ENCODE measurements at places on chromosomes 6 and 20.

- DNase-seq: no peak
Observed at GRCh38 chr6:144415835-144416237, 130.7 kb downstream of the UTRN start.

GRCh38 chr6:31660381-31661261, at the start of gene C6orf47:
TSS of gene C6orf47 (minus strand) at chr6:31660778. CDS start at chr6:31659947, 831 bp downstream.
- no peak for DNase-seq

GRCh38 chr6:90025523-90026061, 131.3 kb downstream of the GJA10 start:
- no peak for DNase-seq

- no peak for DNase-seq
Observed at GRCh38 chr20:39302312-39302711, 340.2 kb downstream of the DHX35 start.

DNA sequence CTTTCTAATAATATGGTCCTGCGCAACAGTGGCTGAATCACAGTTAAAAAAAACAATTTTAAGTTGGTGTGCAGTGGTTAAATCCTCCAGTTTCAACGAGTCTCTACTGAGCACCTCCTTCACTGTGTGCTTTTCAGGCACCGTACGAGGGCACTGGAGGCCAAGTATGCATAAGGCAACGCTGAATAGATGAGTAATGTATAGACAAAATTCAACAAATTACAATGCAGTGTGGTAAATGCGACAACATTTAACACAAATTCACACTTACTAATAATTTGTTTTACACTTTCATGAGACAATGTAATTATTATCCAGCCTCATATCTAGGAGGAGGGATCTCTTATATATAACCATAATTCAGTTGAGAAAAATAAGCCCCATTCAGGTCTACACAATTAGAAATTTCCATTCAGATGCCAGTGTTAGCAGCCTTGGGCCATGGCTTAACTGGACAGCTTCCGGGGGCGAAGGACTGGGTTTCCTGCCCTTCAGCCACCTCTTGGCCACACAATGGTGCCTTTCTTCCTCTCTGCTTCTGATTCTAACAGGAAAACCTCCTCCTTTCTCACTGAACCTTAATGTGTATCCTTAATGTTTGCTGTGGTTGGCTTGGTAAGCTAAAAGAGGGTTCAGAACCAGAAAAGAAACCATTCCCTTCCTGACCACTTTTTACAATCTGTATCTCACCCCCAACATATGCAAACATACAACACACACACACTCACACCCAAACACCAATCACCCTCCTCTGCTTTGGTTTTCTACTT, 51.9 kb downstream of the B4GALT5 start:
- DNase-seq: peak; percentile 58

DNA sequence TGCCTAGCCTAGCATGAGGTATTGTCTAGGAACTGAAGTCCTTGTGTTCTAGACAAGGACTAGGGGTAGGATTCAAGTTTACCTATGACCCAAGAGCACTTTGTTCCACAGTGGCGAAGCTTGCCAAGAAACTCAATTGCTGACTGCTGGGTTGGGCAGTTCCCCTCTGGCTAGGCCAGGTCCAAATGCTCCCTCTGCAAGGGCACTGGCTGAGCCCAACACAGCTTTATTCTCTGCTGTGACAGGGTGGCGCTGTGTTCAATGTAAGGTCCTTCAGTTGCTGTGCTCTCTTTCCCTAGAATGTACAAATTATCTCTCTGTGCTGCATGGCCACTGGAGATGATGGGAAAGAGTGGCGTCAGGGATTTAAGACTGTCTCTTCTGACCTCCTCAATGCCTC, 950.8 kb downstream of the HACE1 start:
- DNase-seq: no peak

- DNase-seq: no peak
Observed at GRCh38 chr6:100172322-100172713, 178.3 kb upstream of the MCHR2 start.

GRCh38 chr20:12053353-12053752, 135.7 kb downstream of the BTBD3 start:
- DNase-seq: peak; percentile 0

GRCh38 chr6:157312757-157313156, 10.6 kb downstream of the TMEM242 start:
- DNase-seq: no peak

GRCh38 chr6:44630125-44631028, 242.9 kb downstream of the CDC5L start:
- DNase-seq: no peak

- DNase-seq: no peak
Observed at GRCh38 chr6:107110200-107110599, 5.1 kb downstream of the BEND3 start.

- no peak for DNase-seq
Observed at GRCh38 chr20:35604449-35604747, 11.2 kb upstream of the SPAG4 start.

DNA sequence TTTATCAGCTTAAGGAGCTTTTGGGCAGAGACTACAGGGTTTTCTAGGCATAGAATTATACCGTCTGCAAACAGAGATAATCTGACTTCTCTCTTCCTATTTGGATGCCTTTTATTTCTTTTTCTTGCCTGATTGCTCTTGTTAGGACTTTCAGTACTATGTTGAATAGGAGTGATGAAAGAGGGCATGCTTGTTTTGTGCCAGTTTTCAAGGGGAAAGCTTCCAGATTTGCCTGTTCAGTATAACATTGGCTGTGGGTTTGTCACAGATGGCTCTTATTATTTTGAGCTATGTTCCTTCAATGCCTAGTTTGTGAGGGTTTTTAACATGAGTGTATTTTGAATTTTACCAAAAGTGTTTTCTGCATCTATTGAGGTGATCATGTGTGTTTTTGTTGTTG, 192.8 kb upstream of the PHACTR1 start:
- DNase-seq: no peak

DNA sequence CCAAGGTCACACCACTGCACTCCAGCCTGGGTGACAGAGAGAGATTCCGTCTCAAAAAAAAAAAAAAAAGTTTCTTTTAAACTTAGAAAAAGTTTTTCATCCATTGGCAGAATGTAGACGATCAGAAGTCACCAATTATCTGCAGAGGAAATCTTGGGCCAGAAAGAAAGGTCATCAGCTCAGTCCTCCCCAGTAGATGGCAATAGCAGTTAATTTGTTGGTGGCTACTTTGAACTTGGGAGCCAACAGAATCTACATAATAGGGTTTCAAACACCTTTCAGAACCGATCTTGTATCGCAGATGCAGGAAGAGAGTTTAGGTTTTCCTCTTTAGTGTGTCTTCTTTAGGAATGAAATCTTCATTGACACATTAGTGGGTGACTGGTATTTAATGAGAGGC, 41.7 kb downstream of the LBP start:
- no peak for DNase-seq

DNA sequence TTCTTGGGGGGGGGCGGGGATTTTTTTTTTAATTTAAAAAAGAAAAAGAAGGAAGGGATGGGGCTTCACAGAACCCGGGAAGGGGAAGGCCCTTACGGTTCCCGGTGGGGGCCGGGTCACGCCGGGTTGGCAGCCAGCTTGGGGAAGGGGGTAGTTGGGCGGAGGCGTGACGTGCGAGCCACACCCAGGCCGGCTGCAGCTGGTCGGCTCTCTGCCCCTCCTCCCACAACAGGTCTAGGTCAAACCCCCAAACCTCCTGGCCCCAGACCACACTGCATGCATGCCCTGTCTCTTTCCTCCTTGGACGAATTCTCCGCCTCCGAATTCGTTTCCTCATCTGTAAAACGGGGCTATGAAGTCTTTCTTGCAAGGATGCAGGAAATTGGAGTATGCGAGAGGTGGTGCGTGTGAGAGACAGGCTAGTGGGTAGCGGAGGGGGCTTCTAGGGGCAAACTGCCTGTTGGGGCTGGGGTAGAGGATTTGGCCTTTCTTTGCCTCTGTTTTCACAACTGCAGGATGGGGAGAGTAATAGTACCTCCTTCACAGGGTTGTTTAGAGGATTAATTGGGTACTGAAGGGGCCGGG, 828 bp downstream of the HCK start:
- DNase-seq: no peak

DNA sequence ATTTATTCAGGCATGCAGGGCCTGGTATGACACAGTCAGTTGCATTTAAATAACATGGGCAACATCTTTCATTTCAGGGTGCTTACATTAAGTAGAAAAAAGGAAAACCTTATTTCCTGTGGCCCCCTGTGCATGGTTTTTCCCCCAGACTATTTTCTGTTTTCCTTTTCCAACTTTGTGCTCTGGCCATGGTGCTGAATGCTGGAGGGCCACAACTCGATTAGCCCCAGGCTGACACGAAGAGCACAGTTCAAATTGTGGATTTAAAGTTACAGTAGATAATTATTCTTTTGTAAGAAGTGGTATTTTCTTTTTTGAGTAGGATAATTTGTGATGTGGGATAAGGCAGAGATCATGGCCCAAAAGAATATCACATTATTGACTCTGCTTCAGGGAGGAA, 332.0 kb downstream of the HAO1 start:
- no peak for DNase-seq

DNA sequence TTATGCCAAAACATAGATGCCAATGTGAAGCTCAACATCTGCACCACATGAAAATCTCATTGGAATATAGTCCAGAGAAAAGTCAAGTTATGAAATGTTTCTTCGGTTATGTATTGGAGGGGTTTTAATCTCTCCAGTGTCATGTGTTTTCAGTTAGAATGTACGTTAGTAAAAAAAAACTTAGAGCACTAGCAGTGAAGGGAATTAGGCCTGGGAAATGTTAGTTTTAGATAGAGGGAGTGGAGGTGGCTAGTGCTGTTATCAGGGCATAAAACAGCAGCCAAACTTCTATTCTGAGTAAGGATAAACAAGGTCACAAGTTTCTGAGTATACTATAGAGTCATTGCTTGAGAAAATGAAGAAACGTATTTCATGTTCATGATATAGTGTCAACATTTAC, 42.9 kb downstream of the HDGFL1 start:
- no peak for DNase-seq

DNA sequence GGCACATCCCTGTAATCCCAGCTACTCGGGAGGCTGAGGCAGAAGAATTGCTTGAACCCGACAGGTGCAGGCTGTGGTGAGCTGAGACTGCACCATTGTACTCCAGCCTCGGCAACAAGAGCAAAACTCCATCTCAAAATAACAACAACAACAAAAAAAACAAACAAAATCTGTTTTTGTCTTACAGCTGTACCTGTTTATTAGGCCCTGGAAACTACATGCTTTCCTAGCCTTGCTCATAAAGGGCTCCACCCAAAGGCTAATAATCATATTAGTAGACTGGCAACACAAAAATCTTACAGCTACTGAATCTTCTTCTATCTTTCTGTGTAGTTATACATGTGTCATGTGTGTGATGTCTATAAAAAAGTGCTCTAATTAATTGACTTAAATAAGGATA, 503.9 kb upstream of the EYS start:
- no peak for DNase-seq

Data from GM12878 (cell line).